ENCODE measurements at places on chromosomes 6 and 20. TPM values are rescaled to one million over a fixed set of nuclear protein-coding genes. Genes with fewer than 3 reads are reported as not detected.

Gene NOL7
- 51.4 TPM for total RNA-seq

Gene IP6K3
- total RNA-seq, result 6.1 TPM

Gene SMLR1
- total RNA-seq, result not detected

Gene BMP2
- 6.9 TPM for total RNA-seq

Gene MAS1
- total RNA-seq, result under 0.01 TPM

Gene PLEKHG1
- 21.8 TPM for total RNA-seq

Gene EDEM2
- 13.3 TPM for total RNA-seq

Gene FAM83C
- total RNA-seq, result not detected

Gene CLVS2
- 11.6 TPM for total RNA-seq

Gene GSTA3
- total RNA-seq, result 0.35 TPM

Gene FOXS1
- total RNA-seq, result 5.4 TPM

Gene NKX2-4
- not detected for total RNA-seq

Gene SALL4
- 0.55 TPM for total RNA-seq

Gene RHAG
- not detected for total RNA-seq

Gene FERMT1
- total RNA-seq, result 8.5 TPM
